ENCODE measurements at places on chromosomes 2 and 18. TPM values are rescaled to one million over a fixed set of nuclear protein-coding genes. Genes with fewer than 3 reads are reported as not detected.

GRCh38 chr2:169775765-169776164 lies 22.9 kb upstream of the SSB start:
- no peak for DNase-seq

DNA sequence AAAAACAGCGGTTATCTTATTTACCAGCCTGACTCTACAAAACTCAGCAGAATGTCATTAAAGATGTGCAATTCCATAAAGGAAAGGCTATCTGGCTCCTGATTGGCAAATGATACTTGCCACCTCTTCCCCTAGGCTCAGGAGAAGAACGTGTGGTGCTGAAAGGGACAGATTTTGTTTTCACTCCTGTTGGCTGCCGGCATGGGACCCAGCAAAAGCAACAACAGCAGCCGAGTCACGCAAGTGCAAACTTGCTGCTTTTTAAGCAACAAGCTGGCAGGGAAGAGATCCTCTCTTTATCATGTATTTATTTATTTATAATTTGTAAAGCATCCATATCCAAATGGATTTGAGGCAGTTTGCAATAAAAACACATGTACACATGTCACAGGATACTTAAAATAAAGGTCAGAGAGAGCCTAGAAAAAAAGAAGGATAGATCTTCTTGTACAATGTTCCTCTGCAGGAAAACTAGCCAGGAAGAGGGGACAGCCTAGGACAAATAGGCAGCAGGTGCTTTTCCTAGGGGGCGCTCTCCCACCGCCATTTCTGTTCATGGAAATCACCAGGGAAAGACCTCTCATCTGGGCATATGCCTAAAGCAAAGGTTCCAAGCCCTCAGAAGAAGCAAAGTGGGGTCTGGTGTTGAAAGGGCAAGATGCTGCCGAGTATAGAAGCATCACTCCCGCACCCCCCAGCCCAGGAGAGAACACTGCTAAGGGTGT lies 799.3 kb downstream of the BCL11A start:
- DNase-seq = no peak

- DNase-seq = no peak
Observed at GRCh38 chr2:68734176-68734575, 435 bp upstream of the ARHGAP25 start.

DNA sequence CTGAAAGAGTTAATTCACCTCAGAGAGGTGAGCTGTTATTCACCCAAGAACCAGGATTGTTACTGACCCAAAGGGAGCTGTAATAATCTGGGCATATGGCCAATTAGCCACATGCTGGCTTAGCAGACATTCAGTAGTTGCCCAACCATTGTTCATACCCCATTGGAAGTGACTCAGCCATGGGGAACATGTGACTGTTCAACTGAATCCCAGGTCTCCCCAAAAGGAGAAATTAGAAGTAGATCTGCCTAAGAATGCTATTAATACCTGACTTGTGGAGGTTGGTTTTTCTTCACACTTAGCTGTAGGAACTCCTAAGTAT lies 272.6 kb upstream of the UBE2E3 start:
- DNase-seq = no peak

- no peak for DNase-seq
Observed at GRCh38 chr2:130963849-130964793, 127.4 kb downstream of the ARHGEF4 start.

GRCh38 chr2:68272246-68272994 lies 20.1 kb upstream of the PPP3R1 start:
- DNase-seq = no peak

TNFRSF11A gene
- 1.8 TPM for polyA plus RNA-seq

All from ovary (tissue), 10 donors.